Fibroblast of skin of back (primary cell): ENCODE measurements at places on chromosomes 2 and 18.

DNA sequence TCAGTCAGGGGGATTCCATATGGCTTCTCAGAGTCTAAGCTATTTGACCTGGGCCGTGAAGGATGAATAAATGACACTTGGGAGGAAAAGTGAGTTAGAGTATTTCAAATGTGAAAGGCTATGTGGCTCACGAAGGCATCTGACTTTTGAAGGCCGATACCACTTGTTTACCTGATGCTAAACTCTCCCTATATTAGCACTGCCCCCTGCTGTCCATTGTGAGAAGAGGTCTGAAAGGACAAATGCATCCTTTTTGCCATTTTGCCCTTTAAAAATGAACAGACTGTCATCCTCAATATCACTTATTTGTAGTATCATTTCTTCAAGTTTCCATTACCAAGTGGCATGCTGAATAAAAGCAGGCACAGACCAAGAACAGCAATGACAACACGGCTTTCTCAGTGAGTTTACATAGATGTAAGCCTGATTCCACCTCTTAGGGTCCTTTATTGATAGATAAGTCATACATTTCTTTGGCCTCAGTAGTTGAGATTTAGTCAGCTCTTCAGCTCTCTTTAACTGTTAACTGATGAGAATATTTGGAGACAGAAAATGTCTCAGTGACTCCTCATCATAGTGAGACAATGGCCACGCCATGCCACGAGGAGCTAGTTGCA lies 40.1 kb downstream of the DOCK10 start:
- peak; percentile 70 for DNase-seq

DNA sequence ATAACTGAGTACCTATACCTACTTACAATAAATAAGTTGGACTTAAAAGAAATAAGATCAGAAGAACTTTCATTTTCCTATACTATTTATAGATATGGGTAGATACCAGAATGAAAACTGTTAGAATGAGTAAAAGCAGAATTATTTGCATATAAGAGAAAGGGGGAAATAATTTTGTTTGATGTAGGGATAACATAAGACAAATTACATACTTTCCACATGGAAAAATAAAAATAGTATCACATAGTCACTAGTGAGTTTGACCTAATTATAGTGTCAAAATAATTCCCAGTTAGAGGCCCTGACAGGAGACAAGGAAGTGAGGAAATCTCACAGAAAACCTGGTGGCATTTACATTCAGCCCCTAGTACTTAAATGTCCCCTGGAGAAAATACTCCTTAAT lies 28.6 kb downstream of the KCMF1 start:
- DNase-seq, result no peak

DNA sequence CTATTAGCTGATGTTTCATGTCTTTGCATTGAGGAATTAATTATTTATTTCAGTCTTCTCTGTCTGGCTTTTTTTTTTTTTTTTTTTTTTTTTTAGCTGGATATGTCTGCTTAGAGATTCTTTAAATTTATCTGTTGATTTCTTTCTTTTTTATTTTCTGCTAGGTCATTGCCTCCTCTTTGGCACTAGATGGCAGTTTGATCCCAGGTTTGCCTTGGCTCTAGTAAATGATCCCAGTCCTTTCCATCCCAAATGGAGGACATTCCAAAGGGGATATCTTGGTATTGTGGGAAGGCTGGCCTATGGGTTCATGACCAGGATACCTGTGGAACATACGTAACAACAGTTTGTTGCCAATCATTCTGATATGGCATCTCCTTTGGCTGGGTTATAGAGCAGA lies 339.5 kb upstream of the GCFC2 start:
- DNase-seq, result no peak

DNA sequence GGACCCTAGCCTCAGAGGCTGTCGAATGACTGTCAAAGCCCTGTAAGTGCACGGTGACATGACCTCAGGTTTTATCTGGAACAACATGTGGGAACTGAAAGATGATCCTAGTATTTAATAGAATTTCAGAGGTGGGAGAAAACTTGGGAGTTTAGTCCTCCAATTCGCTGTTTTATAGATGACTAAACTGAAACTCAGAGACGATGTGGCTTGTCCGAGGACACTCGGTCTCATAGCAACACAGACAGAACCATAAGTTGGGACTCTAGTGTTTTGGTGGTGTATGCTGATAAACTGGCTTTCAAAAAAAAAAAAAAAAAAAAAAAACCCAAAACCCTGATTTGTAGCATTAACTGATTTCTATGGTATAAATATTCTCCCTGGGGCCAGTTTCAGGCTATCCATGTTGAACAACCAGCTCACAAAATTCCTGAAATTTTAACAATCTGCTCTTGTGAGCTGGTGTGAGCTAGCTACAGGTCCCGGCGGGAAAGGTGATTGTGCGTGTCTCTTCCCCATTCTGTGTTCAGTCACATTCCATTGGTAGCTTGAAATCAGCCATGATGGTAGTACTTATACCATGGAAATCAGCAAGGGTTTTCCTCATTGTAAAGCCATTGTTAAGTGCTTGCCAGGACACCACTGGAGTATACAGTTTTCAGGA lies 195.5 kb upstream of the EPAS1 start:
- no peak for DNase-seq

DNA sequence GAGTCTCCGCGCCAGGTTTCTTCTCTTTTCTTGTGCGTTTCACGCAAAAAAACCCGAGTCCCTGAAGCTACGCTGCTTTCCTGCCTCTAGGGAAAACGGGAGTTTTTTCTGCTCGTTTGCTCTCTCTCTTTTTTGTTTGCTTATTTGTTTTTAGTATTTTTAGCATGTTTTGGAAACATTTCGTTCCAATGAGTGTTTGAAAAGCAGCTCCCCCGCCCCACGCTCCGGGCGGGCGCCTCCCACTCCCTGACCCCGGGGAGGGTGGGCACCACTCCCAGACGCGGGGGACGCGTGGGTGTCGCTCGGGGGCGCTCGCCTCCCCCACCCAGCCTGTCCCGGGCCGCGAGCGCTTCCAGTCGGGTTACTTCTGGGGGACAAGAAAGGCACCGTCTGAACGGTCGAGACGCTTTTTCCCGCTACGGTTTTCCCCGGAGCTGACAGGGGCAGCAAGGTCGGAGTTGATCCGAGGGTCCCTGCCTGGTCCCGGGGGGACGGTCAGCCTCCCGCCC lies 446 bp upstream of the EFHD1 start:
- DNase-seq, result peak; percentile 15

DNA sequence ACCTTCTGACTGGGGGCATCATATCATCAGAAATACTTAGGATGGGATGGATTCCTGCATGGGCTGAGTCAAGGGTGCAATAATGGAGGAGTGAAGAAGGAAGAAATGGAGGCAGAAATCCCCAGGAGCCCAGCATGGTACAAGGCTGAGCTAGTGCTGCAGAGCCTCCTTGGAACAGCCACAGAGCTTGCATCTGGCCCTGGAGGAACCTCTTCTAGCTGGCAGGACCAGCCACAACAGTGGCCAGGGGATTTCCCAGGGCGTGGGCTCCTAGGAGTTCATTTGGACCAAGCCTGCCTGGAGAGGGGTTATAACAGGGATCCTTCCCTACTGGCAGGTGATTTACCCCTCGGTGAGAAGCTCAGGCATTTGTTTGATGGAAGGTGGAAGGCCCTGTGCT lies 4.7 kb upstream of the IL37 start:
- no peak for DNase-seq

DNA sequence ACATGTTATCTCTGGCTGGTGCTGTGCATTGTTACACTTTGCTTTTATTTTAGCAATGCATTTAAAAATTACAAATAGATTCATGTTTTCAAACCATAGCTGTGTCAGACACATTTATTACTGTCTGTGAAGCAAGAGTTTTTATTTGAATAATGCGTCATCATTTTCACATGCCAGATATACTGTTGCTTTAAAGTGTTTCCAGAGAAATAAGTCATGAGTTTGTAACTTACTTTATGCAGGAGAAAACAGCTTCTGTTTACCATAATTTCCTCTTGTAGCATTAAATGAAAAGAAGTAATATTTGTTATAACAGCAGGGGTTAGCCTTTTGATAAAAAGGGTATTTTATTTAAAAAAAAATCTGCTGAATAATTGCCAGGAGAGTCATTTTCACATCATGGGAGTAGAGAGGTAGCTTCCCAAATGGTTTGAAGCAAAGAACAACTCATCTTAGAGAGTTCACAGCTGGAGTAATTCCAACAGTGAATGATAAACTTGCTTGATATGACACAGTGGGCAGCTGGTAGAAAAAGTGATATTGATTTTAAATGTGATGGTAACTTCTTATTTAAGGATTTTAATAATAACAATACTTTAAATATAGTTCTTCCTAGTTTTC lies 1274.5 kb upstream of the CRIM1 start:
- DNase-seq, result peak; percentile 42

DNA sequence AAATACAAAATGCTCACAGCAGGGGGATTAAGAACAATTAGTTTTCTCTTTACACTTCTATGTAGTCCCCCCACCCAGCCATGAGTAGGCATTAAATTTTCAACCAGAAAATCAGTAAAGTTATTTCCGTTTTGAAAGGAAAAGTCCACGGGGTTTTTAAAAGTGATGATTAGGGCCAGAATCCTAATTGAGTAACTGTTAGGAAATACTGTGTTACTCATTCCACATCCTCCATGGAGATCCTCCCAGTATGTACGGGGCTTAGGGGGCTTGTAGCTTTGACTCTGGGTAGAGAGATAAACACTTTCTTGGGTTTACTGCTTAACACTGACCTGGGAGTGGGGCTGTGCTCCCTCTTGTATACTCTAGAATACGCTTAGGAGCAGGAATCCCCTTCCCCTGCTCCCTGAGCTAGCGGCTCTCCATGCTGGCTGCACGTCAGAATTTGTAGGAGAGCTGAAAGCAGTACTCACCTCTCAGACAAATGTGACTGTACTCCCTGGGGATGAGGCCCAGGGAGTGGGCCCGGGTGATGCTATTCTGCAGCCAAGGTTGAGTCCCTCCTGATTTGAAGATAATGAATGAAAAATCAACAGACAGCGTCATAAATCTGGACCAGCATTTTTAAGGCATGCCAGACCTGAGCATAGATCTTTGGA lies 100.5 kb downstream of the SLC4A3 start:
- peak; percentile 8 for DNase-seq

DNA sequence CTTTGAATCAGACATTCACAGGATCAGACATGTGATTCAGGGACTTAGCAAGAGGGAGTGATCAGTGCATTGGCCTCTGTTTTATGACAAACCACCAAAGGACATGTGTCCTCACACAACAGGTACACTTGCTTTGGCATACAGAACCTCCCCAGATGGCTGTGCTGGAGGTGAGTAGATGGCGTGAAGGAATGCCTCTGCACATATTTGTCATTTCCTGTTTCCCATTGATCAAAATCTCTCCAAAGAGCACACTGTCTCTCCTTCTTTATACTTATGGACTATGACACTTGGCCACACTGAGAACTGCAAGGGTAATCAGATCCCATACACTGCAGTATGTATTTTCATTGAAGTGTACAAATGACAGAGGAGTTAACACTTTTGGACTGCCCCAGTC lies 927.6 kb downstream of the TSN start:
- DNase-seq, result no peak

DNA sequence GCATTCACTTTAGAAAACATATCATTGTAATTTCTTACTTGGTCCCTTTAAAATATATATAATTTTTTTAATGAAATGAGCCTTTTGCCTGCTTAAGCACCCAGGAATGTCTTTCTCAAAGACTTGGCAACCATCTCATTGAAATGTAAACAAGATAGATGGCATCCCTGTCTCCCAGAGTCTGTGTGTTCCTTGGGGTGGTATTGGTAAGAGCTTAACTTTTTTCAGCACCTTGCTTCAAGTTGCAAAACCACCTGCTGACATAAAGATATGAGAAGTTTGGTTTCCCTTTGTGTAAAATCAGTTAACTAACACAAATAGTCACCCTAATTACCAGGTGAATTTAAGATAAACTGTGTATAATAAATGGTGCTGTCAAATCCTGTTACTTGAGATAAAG lies 266.9 kb downstream of the DSC3 start:
- no peak for DNase-seq

GRCh38 chr2:74099271-74099670 lies 48.4 kb downstream of the BOLA3 start:
- DNase-seq, result no peak

DNA sequence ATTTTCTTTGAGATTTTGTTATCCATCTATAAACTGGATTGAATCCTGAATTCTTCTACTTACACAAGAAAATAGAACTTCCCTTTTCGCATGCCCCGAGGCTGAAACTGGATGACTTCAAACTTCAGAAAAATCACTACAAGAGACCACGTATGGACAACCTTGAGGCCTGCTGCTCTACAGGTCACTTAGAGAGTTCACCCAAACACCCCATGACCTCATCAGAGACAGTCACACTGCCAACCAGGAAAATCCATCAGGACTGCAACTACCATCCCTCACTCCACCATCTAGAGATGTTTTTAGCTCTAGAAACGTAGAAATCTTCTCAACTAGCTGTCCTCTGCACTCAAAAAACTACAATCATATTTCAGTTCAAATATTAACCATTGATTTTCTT lies 18.6 kb upstream of the GPC1 start:
- DNase-seq, result no peak

DNA sequence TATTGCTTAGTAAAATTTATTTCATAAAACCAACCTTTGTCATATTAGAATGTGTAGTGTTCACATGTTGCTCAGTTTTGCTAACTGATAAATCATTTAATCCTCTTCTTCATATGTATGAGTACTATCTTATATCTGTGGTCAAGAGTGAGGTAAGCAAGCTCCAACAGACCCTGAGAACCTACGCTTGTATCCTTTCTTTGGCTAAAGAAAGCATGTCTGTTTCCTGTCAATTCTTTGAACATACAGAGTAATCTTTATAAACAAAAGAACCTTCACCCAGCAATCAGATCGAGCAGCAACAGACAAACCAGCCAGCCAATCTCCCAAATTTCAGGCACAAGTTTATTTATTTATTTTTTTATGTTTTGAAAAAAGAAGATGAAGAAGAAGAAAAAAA lies 6.4 kb downstream of the ADCYAP1 start:
- no peak for DNase-seq

DNA sequence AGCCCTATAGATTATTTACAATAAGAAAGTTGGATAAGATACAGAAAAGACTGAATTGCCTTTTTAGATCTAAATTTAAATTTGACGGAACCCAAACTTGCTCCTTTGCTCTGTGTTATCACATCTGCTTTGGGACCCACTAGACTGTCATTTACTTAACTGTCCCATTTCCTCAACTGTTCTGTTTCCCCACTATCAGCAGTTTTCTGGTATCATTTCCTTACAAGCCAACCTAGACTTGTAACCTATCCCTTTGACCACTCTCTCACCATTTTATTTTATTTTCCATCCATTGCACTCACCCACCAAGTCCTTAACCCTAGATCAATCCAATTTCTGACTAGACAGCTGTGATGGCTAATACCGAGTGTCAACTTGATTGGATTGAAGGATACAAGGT lies 38.6 kb upstream of the CD28 start:
- DNase-seq, result no peak

GRCh38 chr2:120577721-120578295 lies 157.9 kb upstream of the GLI2 start:
- no peak for DNase-seq

- DNase-seq, result no peak
Observed at GRCh38 chr2:100235098-100235497, 87.2 kb downstream of the LONRF2 start.

DNA sequence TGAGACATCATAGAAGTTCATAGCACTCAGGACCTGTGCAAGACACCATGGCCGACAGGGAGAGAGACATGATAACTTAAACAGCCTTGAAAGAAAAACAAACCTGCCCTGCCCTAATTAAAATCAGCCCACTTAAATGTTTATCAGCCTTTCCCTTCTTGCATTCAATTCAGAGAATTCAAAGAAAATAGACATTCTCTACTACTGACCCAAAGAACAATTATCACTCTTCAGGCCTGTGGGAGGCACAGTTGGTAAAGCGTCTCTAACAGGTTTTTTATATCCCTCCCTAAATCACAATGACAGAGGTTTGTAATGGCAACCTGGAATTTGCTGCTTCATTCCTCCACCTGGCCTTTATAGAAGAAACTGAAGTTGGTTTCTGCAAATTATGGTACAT lies 1.7 kb downstream of the CDK15 start:
- no peak for DNase-seq
